ENCODE measurements at places on chromosomes 13 and 19. TPM values are rescaled to one million over a fixed set of nuclear protein-coding genes. Genes with fewer than 3 reads are reported as not detected.

Gene SHC2
- under 0.01 TPM for total RNA-seq

Gene LGI4
- total RNA-seq: not detected

Gene EBI3
- not detected for total RNA-seq

Gene CRTC1
- 3.5 TPM for total RNA-seq

Gene DPF1
- total RNA-seq: 3.5 TPM

Gene C1QTNF9
- total RNA-seq: not detected

Gene GNG7
- under 0.01 TPM for total RNA-seq

Gene MOB3A
- 62.0 TPM for total RNA-seq

Gene IFNL3
- not detected for total RNA-seq

Gene RFC3
- 11.0 TPM for total RNA-seq

Gene PTGIR
- 5.0 TPM for total RNA-seq

Gene ZNF677
- total RNA-seq: 6.9 TPM

Gene CEACAM16
- total RNA-seq: not detected

Gene HRC
- total RNA-seq: not detected

Data from myometrial cell (primary cell).